Hematopoietic multipotent progenitor cell treated with erythropoietin and hydrocortisone succinate and interleukin-3 and kit ligand, for 8 days (in vitro differentiated cells): ENCODE measurements at places on chromosomes 7 and 10.

- DNase-seq, result no peak
Measured at GRCh38 chr7:117769085-117769484, 104.2 kb downstream of the CTTNBP2 start.

- DNase-seq, result no peak
Measured at GRCh38 chr7:86411814-86412213, 231.9 kb upstream of the GRM3 start.

GRCh38 chr10:34219753-34220548 lies 595.1 kb downstream of the PARD3 start:
- DNase-seq, result no peak

- DNase-seq, result no peak
Measured at GRCh38 chr7:30453921-30454320, 24.7 kb downstream of the NOD1 start.

DNA sequence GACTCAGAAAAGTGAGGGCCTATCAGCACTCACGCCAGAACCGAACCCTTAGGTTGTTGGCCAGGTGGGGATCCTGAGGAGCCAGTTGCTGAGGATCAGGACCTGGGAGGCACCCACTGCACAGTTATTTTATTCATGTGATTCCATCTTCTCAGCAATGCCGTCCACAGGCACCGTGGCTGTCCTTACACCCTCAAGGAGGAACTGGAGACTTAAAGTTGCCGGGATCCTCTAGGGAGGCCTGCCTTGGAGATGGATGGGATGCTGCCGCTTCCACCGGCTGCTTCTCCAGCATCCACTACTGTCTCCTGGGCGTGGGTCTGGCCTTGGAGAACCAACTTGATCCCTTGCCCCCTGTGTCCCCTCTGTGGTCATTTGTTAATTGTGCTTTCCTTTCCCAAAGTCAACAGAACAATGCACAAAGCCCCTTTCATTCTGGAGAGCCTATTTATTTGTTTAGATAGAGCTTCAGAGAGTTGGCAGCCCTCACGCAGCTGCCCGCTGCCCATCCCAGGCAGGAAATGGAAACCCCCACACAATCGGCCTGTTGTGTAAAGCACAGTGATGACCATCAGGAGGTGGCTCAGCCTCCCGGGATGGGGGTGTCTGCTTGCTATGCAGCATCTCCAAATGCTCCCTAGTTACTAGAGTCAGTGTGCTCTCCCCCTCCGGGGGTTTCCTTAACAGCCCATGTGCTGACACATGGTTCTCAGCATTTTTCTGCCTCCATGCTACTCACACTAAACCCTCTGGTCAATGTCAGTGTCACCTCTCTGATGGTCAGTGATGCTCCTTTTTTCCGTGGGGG lies 52.9 kb upstream of the IGFBP3 start:
- no peak for DNase-seq

- DNase-seq, result no peak
Measured at GRCh38 chr7:98079891-98080648, 26.6 kb upstream of the LMTK2 start.

- no peak for DNase-seq
Measured at GRCh38 chr7:99860281-99861127, 16.3 kb downstream of the OR2AE1 start.

- DNase-seq, result no peak
Measured at GRCh38 chr10:118557946-118558345, 37.5 kb downstream of the PRLHR start.

- DNase-seq, result no peak
Measured at GRCh38 chr7:105067691-105068090, 53.7 kb downstream of the KMT2E start.

GRCh38 chr7:120171406-120171805 lies 101.6 kb upstream of the KCND2 start:
- no peak for DNase-seq

- DNase-seq, result peak; percentile 39
Measured at GRCh38 chr7:71752171-71752935, 620.4 kb downstream of the GALNT17 start.

DNA sequence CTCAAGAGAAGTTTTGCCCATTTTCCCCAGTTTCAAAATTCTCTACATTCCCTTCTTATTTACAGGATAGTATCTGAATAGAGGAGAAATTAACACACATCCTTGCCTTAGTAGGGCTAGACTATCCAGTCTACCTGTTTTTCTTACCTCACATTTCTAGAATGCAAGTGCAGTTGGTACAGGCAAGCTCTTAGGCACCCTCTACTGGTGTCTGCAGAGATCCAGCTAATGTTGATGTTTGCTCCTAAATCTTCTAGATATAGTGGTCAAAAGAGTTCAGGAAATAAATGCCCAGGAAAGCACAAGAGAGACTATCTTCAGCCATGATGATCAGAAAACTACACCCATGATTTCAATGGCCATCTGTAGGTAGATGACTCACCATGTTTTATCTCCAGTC lies 205.3 kb downstream of the HTR7 start:
- DNase-seq, result no peak

- DNase-seq, result peak; percentile 16
Measured at GRCh38 chr10:98074315-98074911, 44.0 kb upstream of the CRTAC1 start.

GRCh38 chr7:157979636-157980340 lies 607.8 kb downstream of the PTPRN2 start:
- DNase-seq, result peak; percentile 36

DNA sequence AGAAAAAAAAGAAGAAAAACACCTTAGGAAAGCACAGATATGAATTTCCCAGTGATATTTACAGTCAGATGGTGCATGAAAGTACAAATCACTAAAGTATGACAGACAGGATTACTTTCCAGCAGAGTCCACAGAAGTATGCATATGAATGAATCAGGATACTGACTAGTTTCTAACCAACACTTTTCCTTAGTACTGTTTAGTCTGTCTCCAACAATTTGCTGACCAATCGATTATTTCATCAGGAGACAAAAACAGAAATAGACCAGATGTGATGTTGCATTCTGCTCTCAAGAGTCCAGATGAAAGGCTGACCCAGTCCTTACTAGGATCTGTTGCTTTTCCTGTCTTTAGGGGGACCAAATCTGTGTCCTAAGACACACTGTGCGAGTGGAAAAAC lies 14.6 kb downstream of the SLC35B4 start:
- no peak for DNase-seq

- DNase-seq, result no peak
Measured at GRCh38 chr7:158414486-158414961, 173.1 kb downstream of the PTPRN2 start.

DNA sequence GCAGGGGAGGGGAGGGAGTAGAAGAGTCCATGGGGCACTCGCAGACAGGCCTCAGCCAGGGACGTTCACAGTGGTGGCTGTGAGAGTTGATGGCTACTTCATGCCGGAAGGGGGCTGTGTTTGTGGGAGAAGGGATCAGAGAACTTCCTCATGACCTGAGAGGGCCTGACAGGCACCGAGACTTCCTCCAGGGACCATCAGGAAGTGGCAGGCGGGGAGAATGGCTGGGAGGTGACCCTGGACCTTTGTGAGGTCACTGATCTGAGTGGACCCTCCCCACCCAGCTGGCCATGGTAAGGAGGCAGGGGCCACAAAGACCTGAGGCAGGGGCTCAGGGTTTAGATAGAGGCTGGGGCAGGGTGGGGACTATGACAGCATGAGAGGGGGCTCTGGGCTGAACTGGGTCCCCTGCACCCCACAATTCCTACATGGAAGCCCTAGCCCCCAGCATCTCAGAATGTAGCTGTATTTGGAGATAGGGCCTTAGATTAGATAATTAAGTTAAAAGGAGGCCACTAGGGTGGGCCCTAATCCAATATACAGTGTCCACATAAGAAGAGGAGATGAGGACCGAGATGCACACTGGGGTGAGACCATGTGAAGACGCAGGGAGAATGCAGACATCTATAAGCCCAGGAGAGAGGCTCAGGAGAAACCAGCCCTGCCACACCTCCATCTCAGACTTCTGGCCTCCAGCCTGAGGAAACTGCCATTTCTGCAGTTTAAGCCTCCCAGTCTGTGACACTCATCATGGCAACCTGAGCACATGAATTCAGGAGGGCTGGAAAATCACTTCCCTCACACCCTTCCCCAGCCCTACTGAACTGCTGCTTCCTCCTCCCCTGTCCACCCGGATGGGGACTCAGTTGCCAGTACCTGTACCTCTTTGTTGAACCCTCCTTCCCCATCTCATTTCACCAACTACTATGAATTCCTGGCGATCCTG lies 273.9 kb upstream of the ZNF32 start:
- peak; percentile 9 for DNase-seq

DNA sequence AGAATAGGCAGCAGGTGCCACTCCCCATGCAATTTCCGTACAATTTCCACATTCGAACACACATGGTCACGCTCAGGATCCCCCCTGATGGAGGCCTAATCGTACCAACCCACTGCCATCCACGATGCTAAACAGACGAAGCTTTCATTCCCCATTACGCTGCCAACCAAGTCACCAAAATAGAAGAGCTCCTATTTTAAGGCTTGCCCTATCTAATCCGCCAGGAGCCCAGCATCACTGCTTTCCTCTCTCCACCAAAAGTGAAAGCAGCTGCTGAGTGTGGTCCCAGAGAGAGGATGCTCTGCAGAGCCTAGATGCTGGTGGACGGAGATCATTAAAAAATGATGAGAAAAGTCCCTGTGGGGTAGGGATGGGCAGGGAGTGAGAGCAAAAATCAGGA lies 43.3 kb downstream of the HSPA12A start:
- no peak for DNase-seq

GRCh38 chr10:70477661-70478162 lies 855 bp upstream of the PALD1 start:
- peak; percentile 27 for DNase-seq

- no peak for DNase-seq
Measured at GRCh38 chr10:62511238-62511637, 137.1 kb downstream of the ZNF365 start.

- no peak for DNase-seq
Measured at GRCh38 chr7:133513608-133514007, 260.7 kb downstream of the EXOC4 start.

DNA sequence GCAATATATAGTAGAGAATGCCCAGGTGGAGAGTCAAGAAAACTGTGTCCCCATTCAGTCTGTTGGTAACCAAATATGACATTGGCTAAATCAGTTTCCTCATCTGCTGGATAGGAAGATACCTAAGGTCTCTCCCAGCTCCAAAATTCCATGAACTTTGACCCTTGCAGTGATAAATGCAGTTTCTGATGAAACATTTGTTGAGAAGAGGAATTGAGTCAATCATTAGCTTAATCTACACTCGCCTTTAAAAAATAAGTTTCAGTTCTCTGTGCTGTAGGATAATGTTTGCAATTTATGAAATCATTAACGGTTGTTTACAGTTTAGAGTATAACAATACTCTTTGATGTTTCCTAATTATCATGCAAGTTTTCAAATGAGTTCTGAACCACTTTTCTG lies 38.0 kb upstream of the SLC25A13 start:
- no peak for DNase-seq

DNA sequence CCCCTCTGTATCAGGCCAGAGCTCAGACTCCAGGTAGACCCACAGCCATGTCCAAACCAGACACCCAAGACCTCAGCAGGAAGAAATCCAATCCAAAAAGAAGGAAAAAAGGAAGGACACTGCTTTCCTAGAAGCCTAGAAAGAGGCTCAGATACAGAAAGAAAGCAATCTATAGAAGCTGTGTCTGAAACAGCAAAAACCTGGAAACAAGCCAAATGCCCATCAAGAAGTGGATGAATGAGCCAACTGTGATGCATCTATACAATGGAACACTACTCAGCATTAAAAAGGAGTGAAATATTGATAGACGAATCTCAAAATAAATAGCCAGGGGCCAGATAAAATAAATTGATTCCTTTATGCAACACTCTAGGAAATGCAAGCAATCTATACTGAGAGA lies 31.6 kb downstream of the GRB10 start:
- peak; percentile 16 for DNase-seq

DNA sequence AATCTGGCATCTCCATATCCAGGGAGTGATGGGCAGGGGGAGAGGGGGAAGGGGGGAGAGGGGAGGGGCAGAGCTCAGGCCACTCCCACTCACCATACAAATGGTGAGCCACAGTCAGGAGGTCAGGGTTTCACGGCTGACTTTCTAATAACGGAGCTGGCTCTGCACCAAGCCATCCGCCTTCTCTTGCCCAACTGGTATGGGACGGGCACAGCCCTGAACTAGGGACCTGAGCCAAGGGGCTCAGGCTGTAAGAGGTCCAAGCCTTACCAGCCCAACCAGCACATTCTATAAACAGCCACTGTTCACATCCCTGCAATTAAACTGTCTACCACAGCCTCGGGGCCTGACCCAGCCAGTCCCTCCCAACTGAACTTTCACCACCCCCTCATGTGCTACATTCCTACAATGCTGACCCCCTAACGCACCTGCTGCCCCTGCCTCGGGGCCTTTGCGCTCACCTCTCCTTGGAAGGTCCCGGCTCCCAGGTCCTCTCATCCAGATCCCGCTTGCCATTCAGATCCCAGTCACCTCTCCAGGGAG lies 32.5 kb downstream of the RGS10 start:
- no peak for DNase-seq

- no peak for DNase-seq
Measured at GRCh38 chr10:58782876-58783851, 270.5 kb downstream of the BICC1 start.

GRCh38 chr10:26157734-26158133 lies 58.8 kb upstream of the GAD2 start:
- DNase-seq, result no peak

DNA sequence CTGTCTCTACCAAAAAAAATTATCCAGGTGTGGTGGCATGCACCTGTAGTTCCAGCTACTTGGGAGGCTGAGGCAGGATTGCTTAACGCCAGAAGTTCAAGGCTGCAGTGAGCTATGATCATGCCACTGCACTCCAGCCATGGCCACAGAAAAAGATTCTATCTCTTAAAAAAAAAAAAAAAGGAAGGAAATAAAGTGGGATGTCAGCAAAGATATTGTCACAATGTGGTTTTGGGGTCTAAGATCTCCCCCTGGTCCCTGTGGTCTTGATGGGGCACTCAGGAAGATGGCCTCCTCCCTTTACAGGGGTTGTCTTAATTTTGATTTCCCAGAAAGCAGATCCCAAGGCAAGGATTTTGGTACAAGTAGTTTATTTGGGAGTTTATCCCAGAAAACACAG lies 7.4 kb upstream of the KAZALD1 start:
- no peak for DNase-seq

DNA sequence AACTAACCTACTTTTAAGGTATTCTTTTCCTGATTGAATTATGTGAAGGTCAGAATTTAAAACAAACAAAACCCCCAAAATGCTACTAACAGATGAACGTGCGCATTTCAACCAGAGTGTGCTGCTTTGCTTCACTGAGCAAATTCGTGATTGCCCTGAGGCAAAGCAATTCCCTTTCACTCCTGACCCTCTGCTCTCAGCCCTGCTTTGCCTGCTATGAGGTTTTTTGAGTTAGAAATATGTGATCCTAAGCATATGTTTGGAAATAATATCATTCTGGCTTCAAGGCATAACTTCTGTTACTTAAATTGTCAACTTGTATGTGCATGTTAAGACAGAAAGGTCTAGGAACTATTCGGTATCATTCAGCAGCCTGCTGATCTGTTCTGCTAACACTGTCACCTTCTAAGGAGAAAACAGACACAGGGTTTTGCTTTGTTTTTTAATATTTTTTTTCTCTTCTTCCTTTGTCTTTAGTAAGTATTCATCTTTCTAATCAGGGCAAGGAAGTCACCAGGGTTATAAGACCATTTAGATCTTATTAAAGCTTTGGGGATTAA lies 124.2 kb downstream of the GNAT3 start:
- DNase-seq, result no peak
